ENCODE measurements at places on chromosomes 6 and 20.

- DNase-seq = no peak
Measured at GRCh38 chr6:156944412-156944811, 167.2 kb downstream of the ARID1B start.

DNA sequence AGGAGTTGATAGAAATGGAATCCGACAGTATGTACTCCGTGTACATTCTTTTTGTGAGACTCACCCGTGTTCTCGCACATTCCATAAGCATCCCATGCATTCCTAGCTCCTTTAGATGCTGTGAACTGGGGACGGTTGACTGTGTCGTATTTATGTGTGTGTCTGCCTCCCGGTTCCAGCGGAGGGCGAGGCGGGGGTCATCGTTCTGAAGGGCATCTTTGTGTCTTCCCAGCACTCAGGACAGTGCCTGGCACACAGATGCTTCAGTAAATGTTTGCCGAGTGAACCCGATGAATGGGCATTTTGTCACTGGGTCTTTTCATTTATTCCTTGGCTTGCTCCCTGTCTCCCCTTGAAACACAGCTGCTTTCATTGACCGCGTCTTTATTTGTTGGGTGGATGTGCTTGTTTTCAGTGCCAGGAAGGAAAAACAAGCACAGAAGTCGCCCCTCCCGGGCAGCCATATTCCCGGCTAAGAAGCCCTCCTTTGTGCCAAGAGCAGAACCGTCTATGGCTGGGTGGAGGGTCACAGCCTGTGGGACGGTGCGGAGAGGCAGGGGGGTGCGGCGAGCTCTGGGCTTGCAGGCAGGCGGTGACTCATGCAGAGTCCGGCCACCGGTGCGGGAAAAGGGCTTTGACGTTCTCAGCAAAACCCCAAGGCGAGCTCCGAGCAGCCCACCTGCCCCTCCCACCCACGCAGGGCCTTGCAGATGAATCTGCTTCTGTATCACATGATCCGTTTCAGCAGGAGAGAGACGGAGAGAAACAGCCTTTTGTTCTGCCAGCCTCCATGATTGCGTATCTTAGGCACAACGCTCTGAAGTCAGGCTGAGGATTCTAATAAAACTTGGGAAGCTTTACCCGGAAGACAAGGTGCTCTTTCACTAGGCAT lies 11.2 kb upstream of the PSMG4 start:
- no peak for DNase-seq

DNA sequence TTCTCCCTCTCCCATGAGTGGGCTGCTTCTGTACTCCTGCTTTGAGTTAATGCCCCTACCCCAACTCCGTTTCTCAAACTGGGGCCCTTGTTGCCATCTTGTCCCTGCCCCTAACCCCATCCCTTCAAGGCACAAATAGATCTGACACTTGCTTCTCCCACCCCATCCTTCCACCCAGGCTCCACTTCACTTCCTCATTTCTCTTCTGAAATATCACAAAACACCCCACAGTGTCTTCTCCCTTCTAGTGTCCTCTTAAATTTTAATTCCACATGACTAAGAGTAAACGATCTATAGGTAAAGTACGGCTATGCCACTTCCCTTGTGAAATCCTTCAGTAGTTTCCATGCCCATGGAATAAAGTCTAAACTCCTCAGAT lies 571.6 kb upstream of the NOX3 start:
- DNase-seq = no peak

DNA sequence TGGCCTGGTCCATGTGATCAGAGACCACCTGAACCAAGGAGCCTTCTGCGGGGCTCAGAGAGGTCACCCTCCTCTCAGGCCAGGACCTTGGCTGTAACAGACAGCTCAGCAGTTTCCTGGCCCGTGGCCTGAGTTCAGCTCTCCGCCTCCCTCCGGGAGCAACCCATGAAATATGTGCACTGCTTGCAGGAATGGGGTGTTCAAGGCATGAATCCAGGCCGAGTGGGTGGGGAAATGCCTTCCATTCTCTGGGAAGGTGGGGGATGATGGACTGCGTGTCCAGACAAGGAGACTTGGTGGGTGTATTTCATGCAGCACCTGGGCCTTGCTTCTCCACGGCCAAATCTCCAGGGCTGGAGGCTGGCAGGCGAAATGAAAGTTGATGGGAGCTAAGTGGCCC lies 46.0 kb downstream of the SIRPA start:
- no peak for DNase-seq

DNA sequence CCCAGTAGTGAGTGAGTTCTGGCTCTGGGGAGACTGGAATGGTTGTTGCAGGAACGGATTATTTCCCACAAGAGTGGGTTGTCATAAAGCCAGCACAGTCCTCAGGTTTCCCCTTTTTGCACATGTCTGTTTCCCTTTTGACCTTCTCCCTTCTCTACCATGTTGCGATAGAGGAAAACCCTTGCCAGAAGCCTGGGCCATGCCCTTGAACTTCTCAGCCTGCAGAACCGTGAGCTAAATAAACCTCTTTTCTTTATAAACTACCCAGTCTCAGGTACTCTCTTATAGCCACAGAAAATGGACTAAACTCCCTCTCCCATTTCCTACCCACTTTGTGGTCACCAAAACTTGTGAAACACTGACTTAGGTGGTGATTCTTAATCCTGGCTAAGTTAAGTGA lies 7.2 kb upstream of the PPP1R16B start:
- no peak for DNase-seq

DNA sequence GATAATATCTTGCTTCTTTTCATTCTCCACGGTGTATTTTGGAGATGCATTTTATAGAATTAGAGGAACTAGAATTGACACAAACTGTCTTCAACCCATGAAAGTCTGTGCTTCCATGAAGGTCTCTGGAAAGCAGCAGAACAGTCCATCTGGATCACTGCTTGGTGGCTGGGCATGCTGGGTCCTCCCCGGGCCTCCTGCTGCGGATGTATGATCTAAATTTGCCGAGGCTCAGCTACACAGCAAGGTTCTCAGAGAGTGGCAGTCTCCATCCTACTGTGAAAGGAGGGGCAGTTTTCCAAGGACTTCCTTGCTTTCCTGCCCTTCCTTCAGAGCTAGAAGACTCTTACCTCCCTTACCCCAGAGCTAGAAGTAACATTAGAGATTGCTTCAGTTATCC lies 15.1 kb downstream of the PKIG start:
- DNase-seq = no peak

DNA sequence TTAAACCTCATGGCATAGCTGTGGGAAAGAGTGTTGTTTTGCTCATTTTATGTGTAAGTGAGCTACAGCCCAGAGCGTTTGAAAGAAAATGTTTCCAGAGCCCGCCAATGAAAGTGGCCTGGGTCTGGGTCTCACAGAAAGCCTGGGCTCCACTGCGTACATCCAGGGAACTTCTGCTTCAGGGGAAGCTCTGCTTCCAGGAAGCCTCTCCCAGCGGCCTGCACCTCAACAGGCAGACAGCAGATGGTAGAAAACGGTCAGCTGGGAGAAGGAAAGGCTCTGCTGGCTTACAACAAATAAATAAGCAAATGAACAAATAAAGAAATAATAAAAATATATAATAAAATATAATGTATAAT lies 270.5 kb upstream of the SUPT3H start:
- no peak for DNase-seq

GRCh38 chr20:13264907-13265306 lies 43.8 kb downstream of the ISM1 start:
- DNase-seq = no peak

DNA sequence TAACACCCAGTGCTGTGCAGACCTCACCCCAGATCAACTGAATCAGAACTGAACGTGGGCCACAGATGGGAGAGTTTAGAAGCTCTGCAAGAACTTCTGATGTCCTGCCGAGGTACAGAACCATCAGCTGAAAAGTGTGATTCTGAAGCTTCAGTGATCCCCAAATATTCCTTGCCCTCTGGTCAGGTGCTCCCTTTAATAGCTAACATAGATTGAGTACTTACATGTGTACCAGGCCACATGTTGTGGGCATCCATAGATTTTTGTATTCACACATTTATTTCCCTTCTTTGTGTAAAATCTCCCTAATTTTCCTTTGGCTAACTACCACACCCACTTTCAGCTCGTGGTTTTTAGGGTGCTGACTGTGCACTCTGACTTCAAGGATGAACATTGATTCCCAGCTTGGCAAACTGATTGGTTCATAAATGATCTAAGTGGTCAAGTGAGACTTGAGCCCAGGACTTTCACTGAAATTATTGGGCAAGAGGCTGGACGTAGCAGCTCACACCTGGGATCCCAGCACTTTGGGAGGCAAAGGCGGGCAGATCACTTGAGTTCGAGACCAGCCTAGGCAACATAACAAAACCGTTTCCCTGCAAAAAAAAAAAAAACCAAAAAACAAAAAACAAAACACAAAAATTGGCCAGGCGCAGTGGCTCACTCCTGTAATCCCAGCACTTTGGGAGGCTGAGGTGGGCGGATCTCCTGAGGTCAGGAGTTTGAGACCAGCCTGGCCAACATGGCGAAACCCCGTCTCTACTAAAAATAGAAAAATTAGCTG lies 162.2 kb downstream of the BCAS1 start:
- no peak for DNase-seq

DNA sequence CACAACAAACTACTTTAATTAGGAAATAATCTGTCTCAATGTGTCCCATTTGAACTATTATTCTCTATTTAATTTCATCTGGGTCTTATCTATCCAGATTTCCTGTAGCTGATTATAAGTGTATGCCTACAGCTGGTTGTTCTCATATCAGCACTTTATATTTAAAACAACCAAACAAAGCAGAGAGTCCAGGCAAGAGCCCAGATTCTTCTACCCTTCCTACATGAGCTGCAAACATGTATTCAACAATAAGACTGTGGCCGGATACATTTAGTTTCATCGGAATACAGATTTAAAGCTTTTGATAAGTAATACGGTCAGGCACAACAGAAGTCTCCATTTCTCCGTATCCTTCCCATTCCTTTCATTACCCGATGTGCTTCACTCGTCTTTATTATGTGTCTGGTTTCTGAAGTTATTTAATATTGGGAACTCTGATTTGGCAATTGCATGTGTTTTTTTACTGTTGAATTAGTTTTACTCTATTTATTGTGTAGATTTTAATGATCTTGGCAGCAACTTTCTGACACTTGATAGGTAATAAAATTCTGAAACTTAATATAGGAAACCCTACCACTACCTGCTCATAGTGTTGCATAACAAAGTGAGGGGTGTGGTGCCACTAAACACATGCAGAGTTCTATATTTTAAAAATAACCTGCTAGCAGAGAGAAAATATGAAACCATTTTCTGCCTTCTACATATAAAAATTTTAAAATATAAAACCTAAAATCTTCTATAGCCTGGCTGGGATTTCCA lies 653.5 kb upstream of the PTCHD4 start:
- no peak for DNase-seq

DNA sequence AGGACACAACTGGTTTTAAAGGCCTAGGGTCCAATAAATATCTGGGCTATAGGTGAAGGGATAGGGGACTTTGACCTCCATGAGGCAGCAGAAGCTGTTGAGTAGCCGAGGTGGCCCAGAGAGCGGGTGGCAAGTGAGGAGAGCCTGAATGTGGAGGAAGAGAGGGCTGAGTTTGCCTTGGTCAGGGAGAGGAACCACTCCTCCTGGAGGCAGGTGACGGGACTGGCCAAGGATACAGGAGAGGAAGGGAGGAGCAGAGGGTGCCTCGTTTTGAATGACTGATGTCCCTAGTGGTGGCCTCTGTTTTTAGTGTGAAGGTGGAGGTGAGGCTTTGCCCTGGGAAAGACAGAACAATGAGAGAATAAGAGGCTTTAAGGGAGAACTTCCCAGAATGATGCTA lies 19.1 kb upstream of the AAR2 start:
- no peak for DNase-seq

DNA sequence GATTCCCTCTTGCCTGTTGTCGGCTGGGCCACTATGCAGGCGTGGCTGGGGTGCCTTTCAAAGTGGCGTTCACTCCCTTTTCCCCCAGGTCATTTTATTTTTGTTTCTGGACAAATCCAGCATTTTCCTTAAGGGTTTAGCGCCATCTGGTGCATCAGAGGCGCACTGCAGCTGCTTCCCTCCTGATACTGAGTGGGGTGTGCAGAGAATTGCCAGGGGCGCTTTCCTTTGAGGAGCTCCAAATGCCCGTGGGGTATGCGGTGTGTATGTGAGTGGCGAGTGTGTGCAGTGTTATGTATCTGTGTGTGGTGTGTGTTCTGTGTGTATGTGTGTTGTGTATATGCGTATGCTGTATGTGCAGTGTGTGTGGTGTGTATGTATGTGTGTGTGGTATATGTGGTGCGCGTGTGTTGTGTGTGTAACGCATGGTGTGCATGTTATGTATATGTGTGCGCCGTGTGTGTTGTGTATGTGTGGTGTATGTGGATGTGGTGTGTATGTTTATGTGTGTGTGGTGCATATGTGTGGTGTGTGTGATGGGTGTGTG lies 100.1 kb upstream of the AGPAT4 start:
- peak; percentile 43 for DNase-seq

DNA sequence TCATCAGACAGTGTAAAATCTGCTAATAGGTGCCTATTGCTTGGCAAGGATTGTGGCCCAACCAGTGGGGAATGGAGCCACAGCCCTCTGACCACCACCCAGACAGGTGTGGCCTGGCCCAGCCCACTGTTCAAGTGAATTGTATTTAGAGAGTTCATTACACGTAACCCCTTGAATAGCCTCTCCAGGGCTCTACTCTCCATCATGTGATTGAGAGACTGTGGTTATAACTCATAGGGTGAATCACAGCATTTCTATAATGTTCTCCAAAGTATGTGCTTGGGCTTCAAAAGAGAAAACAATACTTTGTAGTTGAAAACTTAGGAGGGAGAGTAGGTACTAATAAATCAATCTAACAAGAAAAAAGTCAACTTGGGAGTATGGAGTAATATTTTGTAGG lies 38.4 kb downstream of the ALDH8A1 start:
- no peak for DNase-seq

GRCh38 chr20:53713328-53714056 lies 119.9 kb upstream of the ZNF217 start:
- DNase-seq = no peak

- no peak for DNase-seq
Measured at GRCh38 chr20:13270211-13270610, 49.1 kb downstream of the ISM1 start.

DNA sequence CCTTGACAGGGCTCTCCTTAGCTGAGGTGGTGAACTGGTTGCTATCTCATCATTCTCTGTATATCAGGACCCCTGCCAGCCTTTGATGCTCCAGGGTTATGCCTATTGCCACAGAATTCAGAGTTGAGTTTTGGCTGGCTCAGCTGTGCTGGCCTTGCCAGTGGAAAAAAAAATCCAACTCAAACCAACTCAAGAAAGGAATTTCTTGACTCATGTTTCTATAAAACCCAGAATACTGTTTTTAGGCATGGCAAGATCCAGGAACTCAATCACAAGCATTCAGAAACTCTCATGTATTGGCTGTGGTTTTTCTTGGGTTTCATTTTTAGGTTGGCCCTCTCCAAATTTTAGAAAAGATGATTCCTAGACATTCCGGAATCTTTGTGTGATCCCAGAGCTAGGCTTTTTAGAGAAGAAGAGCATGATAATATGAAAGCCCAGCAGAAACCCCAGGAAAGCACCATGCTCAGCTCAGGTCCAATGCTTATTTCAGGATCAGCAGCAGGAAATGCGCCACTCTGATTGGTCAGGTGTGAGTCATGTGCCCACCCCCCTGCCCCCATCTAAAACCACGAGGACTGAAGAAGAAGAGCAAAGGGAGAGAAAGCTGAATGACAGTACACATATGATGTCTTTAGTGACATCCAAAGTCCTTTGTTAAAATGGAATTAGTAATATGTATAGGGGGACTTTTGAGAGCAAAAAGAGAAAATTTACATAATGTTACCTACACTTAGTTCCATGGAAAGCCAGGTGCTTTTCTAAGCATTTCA lies 122.9 kb downstream of the RNF144B start:
- no peak for DNase-seq
